ENCODE measurements at places on chromosomes 1 and 21.
A peak's percentile ranks its signal among the peaks of the same experiment; 100 is the strongest.

DNA sequence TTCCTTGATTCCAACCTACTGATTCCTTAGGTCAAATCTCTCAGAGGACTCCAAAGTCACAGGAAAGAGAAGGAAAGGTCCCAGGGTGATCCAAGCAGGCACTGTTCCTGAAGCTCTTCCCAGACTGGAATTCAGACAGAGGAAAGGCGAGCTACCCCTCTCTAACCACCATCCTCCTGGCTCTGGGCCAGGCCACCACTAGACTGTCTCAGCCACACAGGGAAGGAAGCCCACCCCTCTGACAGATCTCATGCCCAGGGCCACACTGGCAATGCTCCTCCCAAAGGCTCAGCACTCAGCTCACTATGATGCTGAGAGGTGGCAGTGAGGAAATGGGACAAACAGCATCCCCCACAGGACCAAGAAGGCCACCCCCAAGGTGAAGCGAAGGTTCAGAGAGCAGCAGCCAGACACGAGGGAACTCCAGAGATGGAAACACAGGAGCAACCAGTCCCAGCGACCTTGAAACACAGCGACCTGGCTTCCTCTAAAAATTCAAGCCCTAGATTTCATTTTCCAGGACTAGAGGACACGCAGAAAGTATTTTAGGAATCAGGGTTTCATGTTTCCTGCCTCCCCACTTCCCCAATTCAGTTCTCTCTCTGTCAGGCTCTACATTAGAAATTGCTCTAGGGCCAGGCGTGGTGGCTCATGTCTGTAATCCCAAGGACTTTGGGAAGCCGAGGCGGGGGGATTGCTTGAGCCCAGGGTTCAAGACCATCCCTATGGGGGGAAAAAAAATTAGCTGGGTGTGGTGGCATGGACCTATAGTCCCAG, 18.8 kb downstream of the PIK3C2B start:
- DNase-seq: no peak

GRCh38 chr1:153945795-153946621, 510 bp downstream of the DENND4B start:
- DNase-seq: no peak

DNA sequence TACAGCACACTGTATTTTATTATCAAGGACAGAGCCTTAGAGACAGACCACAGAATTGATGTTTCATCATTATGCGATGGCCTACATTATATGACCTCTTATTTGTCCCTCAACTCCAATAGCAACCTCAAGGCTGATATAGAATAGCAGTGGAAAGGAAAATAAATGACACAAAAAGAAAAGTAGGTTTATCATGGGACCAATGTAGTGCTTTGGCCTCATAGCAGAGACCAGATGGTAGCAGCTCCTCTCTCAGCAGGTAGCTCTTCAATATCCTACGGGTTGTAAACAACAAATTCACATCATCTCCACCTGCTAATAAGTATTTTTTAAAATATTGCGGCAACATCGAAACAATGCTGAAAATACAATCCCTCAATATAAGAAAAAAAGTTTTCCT, 25.2 kb downstream of the ANP32E start:
- no peak for DNase-seq

DNA sequence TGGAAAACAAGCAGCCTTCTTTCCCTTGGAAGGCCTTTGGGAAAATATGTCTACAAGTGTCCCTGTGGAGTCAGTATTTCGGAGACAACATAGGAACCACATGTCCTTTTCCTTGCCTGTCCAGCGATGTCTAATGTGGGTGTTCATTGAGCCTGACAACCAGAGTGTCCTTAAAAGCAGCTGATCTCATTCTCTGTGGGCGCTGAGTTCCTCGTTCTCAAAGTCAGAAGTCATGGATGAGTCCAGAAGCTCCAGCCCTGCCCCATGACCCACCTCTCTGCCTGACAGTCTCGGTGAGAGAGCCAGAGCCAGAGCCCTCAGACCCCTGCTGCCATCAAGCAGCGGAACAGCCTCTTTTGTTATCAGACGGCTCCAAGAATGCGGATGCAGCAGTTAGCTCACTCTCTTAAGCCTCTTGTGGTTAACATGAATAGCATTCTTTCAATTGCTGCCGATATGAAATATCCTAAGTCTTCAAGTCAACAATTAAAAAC, 329.2 kb downstream of the TGFB2 start:
- no peak for DNase-seq

- DNase-seq: no peak
Measured at GRCh38 chr1:29772584-29773100, 536.3 kb downstream of the PTPRU start.

- no peak for DNase-seq
Measured at GRCh38 chr1:36638268-36638667, 155.6 kb upstream of the CSF3R start.

- no peak for DNase-seq
Measured at GRCh38 chr1:85200463-85201339, at the start of gene SYDE2. Gene SYDE2, minus strand, starts transcription at chr1:85201016. Its CDS starts 20 bp downstream, at chr1:85200996.

DNA sequence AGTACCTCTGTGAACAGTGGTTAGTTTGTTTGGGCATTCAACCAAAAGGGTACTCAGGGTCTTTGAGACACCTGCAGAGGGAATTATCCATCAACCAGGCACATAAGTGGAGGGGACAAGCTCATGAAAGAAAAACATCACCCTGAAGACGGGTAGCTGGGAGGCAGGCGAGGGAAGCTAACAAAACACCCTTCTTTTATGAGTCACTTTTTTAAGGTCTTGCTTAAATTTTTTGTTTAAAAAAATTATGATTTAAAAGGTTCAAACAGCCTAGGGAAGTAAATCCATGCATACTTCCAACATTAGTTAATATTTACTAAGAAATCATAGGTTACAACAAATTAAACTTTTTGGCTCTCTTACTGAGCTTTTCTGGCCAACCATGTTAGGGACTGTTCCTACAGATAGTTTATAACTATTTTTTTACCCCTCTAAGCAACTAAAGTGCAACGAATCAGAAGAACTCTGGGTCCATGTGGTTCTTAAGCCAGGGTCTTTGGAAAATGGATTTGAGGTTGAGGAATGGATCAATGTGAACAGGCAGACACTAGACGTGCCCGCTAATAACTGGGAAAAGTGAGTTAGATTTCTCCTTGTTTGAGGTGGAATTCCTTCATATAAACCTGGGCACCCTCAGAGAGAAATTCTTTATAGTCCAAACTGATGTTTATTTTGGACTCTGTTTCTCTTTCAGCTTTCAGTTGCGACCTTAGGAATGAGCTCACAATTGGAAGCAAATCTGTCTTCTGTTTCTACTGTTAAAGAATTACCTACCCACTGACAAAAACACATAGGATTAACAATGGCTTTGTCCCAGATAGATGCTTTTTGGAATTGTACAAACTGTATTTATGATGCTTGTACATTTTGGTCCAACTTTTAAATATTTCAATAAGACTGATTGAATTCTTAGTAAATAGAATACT, 123.0 kb downstream of the LYPLAL1 start:
- peak; percentile 49 for DNase-seq
